ENCODE measurements at places on chromosomes 1 and 21. TPM values are rescaled to one million over a fixed set of nuclear protein-coding genes. Genes with fewer than 3 reads are reported as not detected.

- DNase-seq: no peak
These were observed 58.0 kb upstream of the RAB3GAP2 start for GRCh38 chr1:220330265-220330664.

Gene C1orf87
- total RNA-seq: not detected

DNA sequence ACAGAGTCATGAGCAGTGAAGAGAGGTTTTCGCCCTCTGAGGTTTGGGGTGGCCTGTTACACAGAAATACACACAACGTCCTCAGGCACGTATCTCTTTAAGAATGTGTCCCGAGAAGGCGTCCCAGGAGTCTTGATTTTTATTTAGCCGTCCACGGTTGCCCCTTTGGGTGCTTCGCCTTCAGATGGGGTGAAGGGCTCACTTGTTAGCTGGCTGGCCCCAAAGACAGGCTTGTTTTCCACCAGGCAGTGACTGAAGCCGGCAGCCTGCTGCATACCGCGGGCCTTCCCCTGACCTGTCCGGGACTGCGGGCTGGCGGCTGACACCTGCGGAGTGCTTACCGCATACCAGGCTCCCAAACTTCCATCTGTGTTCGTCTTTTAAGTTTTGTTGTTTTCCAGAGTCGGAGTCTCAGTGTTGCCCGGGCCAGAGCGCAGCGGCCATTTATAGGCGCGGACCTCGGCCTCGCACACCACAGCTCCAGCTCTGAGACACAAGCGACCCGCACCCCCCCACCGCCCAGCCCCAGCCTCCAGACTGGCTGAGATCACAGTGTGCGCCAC lies 1.6 kb upstream of the ADARB1 start:
- no peak for DNase-seq

DNA sequence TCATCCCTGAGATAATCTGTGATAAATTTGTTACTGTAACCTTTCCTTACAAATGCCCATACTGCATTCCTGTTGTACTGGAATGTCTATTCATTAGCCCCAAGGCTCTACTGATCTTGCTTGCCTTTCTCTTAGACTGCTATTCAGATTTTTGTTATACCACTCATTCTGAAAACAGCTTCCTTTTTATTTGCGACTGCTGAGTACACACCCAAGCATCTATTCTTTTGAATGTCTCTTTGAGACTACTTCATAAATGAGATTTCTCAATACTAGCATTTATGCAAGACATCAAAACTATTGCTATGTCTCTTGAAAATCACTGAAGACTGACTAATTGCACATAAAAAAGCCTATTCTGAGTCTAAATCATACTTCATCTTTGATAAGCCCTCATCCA lies 38.6 kb downstream of the DENND1B start:
- no peak for DNase-seq

GRCh38 chr1:2127187-2128145 lies 67.1 kb downstream of the FAAP20 start:
- peak; percentile 78 for DNase-seq

DNA sequence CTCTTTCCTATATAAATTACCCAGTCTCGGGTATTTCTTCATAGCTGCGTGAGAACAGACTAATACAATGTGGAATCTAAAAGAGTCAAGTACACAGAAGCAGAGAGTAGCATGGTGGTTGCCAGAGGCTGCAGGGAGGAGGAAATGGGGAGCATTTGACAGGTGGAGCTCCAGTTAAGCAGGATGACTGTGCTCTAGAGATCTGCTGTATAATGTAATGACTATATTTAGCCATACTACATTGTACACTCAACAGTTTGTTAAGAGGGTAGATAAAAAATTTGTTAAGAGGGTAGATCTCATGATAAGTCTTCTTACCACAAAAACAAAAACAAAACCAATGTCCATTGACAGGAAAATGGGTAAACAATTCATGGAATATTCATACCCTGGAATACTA lies 82.1 kb downstream of the MT1HL1 start:
- no peak for DNase-seq

Gene PLEKHG5
- 13.0 TPM for total RNA-seq

GRCh38 chr1:37143800-37144199 lies 109.5 kb upstream of the GRIK3 start:
- no peak for DNase-seq

Gene GJA8
- not detected for total RNA-seq

Gene NPHS2
- total RNA-seq: not detected

- no peak for DNase-seq
These were observed 121.9 kb downstream of the SLC5A9 start for GRCh38 chr1:48344373-48344772.

GRCh38 chr1:63794939-63795378 lies 21.1 kb downstream of the ROR1 start:
- no peak for DNase-seq

Gene ESPN
- not detected for total RNA-seq

Gene SIK1
- total RNA-seq: 9.9 TPM

Gene KRTAP24-1
- not detected for total RNA-seq

- DNase-seq: no peak
These were observed 67.1 kb upstream of the PPP2R5A start for GRCh38 chr1:212218065-212218464.

DNA sequence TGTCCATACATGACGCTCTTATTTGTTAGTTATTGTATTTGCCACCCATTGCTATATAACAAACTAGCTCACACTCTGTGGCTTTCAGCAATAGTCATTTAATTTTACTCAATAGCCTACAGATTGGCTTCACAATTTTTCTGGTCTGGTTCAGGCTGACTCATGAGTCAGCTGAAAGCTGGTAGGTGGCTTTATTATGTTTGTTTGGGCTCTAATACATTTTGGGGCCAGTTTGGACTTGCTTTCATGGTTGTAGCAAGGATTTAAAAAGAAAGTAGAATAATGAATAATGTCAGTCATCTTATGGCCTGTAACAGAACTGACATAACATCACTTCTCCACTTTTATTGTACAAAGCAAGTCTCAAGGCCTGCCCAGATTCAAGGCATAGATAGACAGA lies 338.7 kb downstream of the LRRIQ3 start:
- DNase-seq: no peak

Gene LENEP
- not detected for total RNA-seq

Gene C1orf56
- total RNA-seq: 4.6 TPM

- no peak for DNase-seq
These were observed 46.3 kb downstream of the ACP6 start for GRCh38 chr1:147624011-147624410.

Gene AJAP1
- 0.32 TPM for total RNA-seq

Gene HHAT
- total RNA-seq: 1.7 TPM

Gene PKLR
- not detected for total RNA-seq

DNA sequence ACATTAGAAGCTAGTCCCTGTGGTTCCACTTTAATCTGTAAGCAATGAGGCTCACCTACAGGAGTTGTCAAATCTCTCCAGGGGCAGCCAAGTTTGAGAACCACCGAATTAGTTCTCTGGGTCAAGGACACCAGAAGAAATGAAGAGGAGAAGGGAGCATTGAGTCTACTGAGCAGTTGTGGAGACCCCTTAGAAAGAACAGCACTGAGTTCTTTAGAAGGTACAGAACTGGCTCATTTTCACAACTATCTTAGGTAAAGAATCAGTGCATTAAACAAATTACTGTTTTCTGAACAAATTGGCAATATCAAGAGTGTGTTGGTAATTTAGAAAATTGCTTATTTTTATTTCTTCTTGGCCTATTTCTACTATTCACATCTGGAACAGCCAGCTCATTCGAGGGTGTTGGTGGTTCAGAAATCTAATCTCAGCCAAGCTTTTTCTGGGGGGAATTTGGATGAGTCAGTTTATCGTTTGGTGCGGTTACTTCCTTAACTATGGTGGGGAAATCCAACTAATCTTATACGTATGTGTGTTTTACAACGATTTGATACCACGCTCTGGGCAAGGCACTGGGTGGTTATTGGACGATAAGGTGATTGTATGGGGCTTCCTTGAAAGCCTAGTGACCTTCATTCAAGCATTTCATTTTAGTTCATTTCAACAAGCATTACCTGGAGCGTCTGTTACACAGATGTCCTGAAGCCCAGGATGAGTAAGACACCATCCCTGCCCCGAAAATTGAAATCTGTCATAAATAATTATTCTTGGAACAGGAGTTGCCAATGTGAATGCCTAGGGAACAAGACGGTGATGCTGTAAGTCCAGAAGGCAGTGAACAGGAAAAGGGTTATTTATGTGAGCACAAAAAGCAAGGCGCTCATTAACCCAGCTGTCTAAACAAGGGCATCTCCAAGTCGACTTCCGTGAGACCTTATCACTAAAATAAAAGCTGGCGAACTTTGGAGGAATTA lies 52.0 kb upstream of the TMPRSS2 start:
- DNase-seq: no peak

DNA sequence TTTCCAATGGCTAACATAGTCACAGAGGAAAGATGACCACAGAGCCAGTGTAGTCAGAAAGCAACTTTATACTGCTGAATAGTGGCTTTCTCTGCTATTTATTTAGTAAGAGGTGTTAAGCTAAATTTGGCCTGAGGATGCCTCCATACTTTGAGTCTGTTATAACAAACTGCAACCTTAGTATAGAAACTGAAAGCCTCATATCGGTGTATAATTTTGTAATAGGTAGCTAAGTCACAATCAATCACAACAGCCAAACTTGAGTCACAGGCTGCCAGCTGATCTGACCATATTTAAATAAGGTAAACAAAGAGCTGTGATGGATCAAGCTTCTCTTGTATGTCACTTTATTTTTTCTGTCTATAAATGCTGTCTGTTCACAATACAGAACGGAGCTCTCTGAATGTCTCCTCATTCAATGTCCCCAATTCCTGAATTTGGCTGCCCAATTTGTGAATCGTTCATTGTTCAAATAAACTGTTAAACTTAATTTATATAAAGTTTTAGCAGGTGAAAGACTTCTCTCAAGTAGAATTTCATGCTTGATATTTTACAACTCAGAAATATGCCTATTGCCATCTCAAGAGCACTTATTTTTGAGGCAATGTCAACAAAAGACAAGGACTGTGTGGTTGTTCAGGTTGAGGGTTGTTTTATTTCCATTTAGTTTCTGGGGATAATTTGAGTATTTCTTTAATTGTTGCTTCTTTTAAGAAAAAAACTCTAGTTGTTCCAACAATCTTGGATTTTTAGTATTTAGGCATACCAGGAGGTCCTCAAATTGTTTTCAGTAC lies 339.7 kb upstream of the B3GALT2 start:
- DNase-seq: no peak

DNA sequence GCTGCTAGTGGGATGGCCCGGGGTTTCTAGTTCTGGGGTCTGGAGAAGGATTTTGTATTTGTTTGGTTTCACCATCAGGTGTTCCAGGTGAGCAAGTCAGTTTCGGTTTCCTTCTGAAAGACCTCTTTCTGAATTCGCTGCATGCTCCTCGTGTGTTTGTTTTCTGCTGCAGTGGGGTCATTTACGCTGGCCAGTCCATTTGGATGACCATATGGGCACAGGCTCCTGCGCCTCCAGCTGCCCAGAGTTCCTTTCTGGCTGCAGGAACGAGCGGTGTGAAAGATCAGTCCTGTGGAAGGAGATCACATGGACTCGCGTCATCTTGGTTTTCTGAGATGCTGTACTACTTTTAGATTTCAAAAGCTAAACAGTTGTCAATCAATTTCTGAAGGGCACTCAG lies 83.7 kb upstream of the GCLM start:
- DNase-seq: no peak

Gene HSD3B2
- total RNA-seq: 0.52 TPM

DNA sequence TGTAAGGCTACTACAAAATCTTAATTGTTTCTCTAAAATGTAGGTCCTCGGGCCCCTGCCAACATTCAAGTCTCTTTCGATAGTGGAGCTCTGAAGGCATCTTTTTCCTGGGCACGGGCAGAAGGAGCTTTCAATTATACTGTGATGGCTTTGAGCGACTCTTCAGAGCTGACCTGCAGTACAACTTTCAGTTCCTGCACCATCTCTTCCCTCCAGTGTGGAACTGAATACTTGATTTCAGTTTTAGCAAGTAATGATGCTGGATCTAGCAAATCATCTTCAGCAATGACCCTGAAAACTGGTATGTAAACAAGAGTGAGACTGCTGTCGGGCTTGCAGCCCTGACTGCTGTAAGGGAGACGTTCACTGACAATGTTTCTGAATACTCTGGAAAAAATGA lies 9.6 kb downstream of the FNDC7 start:
- DNase-seq: no peak

Gene PDPN
- total RNA-seq: 40.9 TPM

DNA sequence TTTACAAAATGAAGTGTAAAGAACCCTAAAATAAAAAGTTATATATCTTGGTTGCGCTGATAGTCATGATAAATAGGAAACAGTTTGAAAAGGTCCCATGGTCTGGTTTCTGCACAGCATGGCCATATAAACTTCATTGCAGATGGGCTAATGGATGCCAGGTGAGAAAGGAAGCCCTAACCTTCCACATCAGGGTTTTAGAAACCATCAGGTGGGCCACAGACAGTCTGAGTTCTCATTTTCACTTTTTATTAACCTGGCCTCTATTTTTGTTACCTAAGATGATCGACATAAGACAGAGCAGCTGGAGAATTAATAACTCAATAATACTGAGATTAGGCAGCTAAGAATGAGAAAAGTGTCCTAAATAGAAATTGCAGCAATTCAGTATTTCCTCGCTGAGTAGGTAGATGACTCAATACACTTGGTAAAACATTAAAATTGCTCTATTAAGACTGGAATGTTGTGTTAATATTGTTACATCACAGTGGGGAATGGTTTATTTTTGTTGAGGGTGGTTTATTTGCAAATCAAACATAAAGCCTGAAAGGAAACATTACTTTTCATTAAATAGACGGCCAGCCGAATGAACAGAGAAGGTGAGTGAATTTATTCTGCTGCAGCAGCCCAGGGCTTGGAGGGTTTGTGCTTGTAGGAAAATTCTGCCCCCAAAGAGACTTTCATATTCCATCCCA lies 21.1 kb downstream of the C1orf21 start:
- no peak for DNase-seq

DNA sequence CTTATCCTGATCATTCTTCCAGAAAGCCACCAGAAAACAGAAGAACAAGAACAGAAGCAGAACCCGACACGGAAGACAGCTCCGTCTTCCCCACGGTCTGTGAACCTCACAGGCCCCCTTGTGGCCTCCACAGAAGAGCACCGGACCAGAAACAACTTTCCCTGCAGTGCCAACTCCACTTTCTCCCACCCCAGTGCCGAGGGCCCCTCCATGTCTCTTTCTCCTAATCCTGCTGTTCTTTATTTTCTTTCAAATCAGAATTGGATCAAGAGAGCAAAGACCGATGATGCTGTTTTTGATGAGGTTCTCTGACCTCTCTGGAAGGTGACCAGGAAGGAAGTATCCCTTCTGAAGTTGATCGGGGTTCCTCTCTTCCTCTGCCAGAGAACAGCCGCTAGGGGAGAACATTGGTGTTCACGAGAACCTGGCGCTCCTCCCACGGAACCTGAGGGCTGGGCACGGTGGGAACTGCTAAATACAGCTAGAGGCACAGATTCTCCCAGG lies 58.9 kb upstream of the CTTNBP2NL start:
- no peak for DNase-seq

Gene SPRR2G
- not detected for total RNA-seq

Data from posterior vena cava (tissue), 2 donors.